T-helper 1 cell (primary cell): ENCODE measurements at places on chromosomes 2 and 18.
A peak's percentile ranks its signal among the peaks of the same experiment; 100 is the strongest.

- DNase-seq = no peak
These were observed 6.1 kb downstream of the SMAD7 start for GRCh38 chr18:48944634-48945033.

- DNase-seq = no peak
These were observed 13.6 kb downstream of the ANKRD29 start for GRCh38 chr18:23648940-23649607.

- DNase-seq = no peak
These were observed 6.7 kb downstream of the DSEL start for GRCh38 chr18:67509741-67510391.

DNA sequence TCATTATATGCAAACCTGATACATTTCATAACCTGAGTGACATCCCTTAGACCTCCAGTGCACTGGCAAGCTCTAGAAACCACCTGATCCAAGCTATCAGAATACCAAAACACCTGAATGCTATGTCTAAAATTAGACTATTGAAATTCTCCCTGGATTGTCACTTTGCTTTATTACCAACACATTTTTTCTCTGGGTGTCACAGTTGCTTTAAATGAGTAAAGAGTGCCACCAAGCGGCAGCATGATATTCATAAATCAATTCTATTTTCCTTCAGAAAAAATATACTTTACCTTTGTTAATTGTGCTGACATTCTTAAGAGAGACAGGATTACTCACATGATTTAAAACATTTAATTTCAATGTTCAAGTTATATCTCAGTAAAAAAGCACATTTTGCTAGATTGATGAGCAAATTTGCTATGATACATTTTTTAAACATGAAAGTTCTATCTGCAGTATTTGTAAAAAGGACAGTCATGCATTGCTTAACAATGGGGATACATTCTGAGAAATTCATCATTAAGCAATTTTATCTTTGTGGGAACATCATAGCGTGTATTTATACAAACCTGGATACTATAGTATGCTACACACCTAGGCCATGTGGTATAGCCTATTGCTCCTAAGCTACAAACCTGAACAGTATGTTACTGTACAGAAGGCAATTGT lies 338.4 kb upstream of the SLC39A10 start:
- DNase-seq = peak; percentile 33

DNA sequence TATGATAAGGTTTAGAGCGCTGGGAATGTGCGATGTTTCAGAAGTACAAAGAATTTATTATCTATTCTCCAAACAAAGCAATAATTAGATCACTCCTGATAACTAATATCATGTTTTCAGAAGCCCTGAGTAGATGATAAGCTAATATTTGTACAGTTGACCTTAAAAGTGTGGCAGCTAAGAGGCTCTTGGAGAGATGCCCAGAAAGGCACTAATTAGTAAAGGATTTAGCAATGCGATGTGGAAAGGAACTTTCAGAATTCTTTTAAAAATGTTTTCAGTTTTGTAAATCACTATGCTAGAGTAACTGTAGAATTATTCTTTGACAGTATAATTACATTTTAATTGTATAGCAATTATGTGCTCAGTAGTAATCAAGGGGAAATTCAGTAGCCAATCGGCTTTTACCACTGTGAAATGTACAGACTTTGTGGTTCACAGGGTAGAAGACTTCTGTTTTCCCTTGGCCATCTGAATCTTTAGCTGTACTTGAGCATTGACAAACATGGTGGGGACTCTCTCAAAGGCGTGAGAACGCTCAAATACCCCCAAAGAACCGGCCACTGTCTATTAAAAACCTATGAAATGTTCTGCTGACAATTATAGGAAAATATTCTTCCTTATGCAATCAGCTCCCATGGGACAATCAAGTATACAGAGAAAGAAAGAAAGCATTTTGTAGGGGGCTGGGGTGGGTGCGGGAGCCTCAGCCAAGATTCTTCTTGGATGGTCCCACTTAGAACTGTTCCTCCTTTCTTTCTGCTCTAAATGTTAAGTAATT lies 262.8 kb upstream of the AGAP1 start:
- DNase-seq = no peak

GRCh38 chr2:168338803-168339437 lies 91.5 kb upstream of the STK39 start:
- no peak for DNase-seq

DNA sequence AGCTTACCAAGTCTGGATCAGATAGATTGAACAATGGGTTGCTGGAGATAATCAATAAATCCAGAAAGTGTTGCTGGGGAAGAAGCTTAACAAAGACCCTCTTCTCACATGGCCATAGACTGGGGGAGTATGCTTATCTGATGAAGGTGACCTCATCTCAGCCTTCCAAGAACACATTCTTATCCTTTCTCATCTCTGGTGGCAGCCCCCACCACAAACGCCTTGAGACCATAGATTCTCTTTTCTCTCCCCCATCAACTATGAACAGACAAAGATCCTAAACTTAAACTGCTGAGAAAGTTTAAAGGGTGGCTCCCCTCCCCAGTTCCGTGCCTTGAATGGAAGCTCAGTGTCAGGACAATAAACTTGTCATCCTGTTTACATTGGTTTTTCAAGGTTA lies 428.7 kb upstream of the TRIB2 start:
- DNase-seq = no peak

GRCh38 chr18:36758623-36759022 lies 70.2 kb downstream of the TPGS2 start:
- DNase-seq = no peak

- DNase-seq = no peak
These were observed 5.4 kb downstream of the HS6ST1 start for GRCh38 chr2:128313091-128313836.

DNA sequence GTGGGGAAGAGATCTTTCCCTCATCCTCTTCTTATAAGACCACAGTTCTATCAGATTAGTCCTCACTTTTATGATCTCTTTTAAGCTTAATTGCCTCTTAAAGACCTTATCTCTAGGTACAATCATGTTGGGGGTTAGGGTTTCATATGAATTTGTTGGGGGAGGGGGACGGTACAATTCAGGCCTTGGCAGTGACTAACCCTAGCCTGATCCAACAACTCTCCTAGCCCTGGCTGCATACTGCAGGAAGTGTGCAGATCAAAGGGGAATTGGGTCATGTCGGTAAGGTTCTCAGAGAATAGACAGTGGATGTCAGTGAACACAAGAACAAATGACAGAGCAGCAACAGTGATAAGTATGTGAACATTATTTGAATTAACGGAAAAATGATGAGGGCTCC lies 16.4 kb downstream of the CAPN13 start:
- DNase-seq = no peak

DNA sequence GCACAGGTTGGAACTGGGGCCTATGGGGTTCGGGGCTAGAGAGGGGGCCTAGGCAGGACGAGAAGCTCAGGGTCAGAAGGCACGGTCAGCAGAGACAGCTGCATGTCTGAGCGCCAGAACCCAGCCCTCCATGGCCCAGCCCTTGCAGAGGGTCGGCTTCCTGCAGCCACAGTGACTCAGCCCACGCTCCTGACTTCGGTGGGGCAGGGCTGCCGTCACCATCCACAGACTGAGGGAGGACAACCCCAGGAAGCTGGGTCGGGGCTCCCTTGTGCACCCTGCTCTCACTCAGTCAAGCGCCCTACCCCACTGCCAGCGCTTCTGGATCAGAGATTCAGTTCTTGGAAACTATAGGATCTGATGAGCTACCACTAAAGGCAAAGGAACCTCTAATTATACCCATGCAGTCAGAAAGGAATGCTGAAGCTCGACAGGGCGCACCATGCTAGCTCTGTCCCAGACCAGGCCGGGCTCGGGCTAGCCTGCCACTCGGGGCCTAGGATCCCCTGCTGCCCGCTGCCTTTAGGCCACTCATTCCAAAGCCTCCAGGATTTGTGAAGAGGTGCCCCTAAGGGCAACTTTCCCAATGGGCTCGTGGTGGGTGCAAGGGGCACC lies 3.0 kb downstream of the ACTR1B start:
- DNase-seq = no peak

GRCh38 chr2:180334514-180334913 lies 327.4 kb upstream of the CWC22 start:
- no peak for DNase-seq

- no peak for DNase-seq
These were observed 96.7 kb upstream of the COL5A2 start for GRCh38 chr2:189276277-189276676.

DNA sequence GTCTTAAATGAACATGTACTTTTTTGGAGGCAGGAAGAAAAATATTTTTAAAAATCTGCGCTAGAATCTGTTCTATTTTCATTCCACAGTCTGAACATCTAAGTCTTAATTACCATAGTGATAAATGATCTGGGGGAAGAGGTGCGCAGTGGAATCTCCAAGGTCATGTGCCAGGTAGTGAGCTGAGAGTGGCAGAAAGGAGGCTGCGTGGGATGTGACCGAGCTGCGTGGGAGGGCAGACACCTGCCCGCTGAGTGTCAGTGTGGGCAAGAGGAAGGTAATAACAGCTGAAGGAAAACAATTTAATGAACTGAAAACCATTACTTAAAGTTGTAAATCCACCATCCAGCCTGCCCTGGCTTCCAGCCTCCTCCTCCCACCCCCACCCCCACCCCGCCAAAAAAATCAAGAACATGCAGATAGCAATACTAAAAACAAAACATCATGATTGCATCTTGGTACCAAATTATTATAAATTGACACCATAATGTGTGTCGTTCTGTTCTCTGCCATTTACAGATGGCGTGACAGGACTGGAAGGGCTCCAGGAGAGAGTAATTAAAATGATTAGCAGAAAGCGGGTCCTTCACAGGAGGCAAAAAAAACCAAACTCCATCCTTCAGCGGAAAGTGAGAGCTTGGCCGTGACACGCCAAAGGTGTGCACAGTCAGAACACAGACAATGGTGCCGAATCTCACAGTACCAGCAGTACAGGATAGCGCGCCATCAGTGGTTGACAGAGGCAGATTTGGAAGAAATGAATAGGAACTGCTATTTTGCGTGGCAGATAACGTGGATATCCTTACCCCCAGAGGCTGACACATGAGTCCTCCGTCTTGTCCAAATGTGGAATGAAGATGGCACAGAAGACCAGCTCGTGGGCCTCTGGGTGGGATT lies 11.4 kb upstream of the DTNB start:
- DNase-seq = no peak

- DNase-seq = no peak
These were observed 329.8 kb upstream of the MYT1L start for GRCh38 chr2:2660789-2661355.

DNA sequence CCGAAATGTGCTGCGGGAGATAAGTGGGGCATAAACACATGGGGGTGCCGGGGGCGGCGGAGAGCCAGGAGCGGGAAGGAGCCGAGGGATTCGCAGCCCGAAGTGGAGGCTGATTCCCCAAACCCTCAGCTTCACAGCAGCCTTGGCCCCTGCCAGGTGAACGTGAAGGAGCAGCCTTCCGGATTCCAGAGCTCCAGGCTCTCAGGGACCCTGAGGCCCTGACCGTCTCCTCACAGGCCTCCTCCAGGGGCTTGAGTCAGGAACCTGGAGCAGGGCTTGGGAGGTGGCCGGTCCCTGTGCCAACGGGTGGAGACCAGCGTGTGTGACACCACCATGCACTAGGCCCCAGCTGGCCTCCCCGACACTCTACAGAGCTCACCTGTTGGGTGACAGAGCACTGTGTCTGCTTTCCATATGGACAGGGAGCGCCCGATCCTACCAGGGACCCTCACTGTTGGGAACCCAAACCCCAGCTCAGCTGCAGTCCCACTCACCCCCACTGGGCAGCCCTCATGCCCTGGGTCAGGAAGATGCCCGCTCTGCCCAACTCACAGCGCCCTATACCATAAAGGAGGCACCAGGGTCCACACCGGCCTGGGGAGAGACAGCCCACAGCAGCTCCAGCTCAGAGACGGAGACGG lies 117.6 kb upstream of the OTOS start:
- no peak for DNase-seq

DNA sequence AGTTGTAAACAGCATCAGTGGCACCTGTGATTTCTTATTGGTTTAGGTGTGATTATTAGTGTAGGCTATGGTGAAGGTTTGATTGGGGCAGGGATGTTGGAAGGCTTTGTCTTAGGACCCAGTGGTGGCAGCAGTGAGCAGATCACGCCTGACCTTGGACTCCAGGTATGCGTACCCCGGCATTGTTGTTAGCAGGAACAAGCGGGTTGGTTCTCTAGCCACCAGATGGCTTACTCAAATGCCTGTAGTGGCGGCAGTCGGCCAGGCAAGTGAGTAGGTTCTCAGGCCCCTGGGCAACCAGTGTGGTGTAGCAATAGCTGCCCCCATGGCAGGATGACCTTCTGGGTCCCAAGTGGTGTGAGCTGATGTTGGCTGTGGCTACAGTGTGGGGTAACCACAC lies 558.3 kb downstream of the KCNJ3 start:
- DNase-seq = no peak
